ENCODE measurements at places on chromosomes 5 and 9.

DNA sequence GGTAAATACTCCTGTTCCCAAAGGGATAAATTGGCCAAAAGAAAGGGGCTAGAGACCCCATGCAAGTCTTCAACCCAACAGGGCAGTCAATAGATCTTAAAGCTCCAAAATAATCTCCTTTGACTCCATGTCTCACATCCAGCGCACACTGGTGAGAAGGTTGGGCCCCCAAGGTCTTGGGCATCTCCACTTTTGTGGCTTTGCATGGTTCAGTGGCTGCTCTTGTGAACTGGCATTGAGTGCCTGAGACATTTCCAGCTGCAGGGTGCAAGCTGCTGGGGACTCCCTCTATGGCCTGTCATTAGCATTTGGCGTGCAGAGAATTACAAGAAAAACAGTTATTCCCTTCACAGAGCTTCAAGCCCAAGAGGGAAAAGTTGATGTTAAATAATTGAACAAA lies 224.7 kb downstream of the MTRR start:
- no peak for DNase-seq

- no peak for DNase-seq
These were observed 66.8 kb downstream of the PLPP1 start for GRCh38 chr5:55467862-55468551.

- DNase-seq = no peak
These were observed 70.1 kb downstream of the PIP5K1B start for GRCh38 chr9:68775003-68775730.

DNA sequence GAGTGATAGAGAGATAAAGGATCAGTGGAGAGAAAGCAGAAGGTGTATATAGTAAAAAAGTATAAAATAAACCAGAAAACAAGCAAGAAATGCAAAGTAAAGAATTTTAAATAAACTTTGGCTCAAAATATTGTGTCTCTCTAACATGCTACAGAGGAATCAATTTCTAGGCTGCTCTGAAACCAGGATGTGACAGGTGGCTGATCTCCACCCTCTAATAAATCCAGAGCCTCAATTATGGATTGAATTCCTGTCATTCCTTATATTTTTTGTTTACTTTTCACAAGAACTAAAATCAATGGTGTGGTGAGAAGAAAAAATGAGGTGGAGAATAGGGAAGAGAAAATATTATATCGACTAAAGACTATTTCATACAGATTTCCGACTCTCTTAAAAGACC lies 965.1 kb upstream of the SEMA6A start:
- no peak for DNase-seq

GRCh38 chr5:163342306-163342705 lies 95.1 kb upstream of the CCNG1 start:
- no peak for DNase-seq

DNA sequence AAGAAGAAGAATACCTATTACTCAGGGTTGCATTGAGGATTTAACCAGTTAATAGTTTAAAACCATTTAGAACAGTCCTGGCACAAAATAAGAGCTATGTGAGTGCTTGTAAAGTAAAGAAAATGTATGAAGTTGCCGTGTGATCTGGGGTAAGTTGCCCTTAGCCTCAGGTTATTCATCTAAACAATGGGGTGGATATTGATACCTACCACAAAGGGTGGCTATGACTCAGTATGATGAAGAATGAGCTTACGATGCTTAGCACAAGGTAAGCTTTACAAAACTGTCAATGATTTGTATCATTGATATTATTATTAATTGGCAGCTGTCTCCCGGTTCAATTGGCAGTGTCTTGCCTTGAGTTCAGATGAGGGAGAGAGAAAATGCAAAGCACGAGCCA lies 149.4 kb upstream of the PITX1 start:
- no peak for DNase-seq

- DNase-seq = no peak
These were observed 19.3 kb downstream of the SRP19 start for GRCh38 chr5:112880219-112880964.

GRCh38 chr5:55657443-55657842 lies 54.7 kb downstream of the SLC38A9 start:
- DNase-seq = no peak

GRCh38 chr5:5158472-5158895 lies 18.4 kb downstream of the ADAMTS16 start:
- no peak for DNase-seq

DNA sequence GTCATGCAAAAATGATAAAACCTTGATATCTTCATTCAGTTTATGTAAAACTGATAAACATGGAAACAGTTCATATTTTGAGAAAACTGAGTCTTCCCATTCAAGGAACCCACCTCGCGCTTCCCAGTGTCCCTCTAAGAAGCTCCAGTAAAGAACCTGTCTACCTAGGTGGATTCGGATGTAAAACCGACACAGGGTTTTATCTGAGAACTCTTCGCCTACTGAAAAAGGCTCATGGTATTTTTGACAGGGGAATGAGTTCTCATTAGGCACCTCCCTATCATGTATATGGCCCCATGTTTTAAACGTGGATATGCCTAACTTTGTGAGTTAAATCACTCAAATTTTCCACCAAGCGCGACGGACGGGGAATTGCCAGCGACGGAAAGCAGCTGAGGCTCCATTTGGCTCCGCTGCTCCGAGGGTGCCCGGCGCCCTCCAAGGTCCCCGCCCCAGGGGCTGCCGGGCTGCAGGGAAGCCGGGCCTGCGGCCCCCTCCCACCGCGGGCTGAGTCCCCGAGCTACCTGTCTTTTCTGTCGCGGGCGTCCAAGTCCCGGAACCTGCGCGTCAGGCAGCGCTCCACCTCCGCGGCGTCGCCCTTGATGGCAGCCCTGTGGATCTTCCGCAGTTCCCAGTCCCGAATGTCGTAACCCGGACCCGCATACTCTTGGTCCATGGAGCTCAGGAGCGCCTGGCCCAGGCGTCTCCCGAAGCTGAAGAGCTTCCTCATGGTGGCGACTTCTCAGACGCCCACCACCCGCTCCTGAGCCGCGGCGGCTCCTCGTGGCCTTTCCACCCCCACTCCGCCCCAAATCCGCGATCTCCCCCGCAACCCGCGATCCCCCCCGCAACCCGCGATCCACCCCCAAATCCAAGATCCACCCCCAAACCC lies 594 bp downstream of the ANKRD18A start:
- DNase-seq = peak; percentile 65

DNA sequence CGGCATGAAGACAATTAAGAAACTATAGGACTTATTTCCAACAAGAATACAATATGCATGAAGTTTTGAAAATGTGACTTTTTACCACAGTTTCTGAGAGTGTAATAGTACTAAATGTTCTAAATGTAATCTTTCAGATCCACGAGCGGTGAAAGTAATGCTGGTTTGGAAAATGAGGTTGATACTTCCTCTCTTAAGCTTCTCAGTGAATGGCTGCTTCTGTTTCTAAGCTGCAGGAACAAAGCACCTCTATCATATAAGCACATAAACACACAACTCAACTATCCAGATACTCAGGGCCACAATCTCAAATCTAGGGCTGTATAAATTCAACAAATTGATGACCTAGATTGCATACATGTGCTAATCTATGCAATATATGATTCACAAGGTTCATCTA lies 78.3 kb downstream of the LIFR start:
- no peak for DNase-seq

- DNase-seq = no peak
These were observed 71.9 kb downstream of the UBAP1 start for GRCh38 chr9:34250721-34251120.

DNA sequence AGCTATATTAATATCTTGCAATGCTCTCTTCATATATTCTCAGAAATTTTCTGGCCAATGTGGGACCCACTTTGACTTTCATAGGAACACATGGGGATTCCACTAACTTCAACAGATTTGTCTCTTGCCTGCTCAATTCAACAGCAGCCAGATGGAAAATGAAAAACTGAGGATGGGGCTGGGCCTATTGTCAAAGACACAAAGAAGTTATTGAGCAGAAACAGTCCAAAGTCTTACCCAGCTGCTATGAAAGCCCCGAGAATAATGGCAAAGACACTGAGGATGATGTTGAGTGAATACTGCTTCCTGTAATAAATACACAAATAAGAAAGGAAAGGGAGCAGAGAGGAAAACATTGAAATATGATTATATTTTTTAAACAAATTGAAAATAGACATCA lies 32.6 kb downstream of the SLC35D2 start:
- no peak for DNase-seq

- DNase-seq = no peak
These were observed 8.3 kb downstream of the TRIM32 start for GRCh38 chr9:116695438-116695837.

DNA sequence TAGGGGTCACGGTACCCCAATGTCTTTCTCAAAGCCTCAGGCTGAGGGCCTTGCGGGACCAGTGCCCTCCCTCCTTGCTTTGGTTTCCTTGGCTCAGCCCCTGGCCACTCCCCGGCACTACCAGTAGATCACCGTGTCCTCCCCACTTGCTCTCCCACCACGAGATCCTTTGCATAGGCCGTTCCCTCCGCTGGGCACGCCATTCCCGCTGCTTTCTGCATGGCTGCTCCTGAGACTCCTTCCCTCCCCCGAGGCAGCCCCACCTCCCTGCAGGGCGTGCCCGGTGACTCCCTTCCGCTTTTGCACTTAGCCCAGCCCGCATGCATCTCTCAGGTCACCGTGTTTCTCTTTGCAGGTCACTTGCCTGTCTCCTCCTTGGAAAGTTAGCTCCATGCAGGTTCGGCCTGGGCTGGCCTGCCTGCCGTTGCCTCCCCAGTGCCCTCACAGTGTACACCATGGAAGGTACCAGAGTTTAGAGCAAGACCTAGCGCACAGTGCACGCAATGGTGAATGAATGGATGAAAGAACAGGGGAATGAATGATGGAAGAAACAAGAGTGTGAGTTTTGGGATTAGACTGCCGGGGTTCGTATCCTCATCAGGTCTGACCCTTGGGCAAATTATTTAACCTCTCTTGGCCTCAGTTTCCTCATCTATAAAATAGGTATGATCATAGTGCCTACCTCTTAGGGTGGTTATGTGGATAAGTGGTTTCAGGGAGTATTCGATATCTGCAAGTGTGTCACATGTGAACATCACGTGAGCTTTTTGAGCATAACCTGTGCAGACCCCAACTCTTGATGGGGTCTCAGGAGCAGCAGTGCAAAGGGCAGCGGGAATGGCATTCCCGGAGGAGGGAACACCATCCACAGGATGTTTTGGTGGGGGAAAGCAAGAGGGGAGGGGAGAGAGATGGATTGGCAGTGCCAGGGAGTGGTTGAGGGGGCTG lies 214.3 kb downstream of the C9orf50 start:
- DNase-seq = no peak

- no peak for DNase-seq
These were observed 3.5 kb upstream of the BASP1 start for GRCh38 chr5:17213938-17214337.

- no peak for DNase-seq
These were observed 42.1 kb downstream of the RFK start for GRCh38 chr9:76352026-76352620.

GRCh38 chr5:33800241-33800950 lies 91.4 kb downstream of the ADAMTS12 start:
- no peak for DNase-seq

- DNase-seq = peak; percentile 69
These were observed 1.1 kb upstream of the FAF2 start for GRCh38 chr5:176446884-176447590.

DNA sequence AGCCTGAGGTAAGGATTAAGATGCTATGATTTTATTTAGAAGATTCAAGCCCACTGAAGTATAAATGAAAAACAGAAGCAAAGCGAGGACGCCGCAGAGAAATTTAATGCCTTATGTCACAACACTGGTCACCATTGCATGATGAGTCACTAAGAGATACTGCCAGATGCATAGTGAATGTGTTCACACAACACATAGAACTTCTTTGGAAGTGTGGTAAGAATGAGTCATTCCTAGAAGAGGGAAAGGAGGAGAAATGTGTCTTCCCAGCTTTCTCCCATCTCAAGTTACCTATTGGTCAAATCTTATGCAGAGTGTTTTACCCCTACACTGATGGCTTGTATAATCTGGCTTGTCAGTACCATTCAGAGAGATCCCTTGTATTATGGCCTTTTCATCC lies 465.3 kb upstream of the ARRDC3 start:
- DNase-seq = no peak

GRCh38 chr5:115702025-115702424 lies 76.2 kb upstream of the TMED7 start:
- DNase-seq = no peak

- no peak for DNase-seq
These were observed 389.6 kb downstream of the KIAA0825 start for GRCh38 chr5:94228791-94229190.

DNA sequence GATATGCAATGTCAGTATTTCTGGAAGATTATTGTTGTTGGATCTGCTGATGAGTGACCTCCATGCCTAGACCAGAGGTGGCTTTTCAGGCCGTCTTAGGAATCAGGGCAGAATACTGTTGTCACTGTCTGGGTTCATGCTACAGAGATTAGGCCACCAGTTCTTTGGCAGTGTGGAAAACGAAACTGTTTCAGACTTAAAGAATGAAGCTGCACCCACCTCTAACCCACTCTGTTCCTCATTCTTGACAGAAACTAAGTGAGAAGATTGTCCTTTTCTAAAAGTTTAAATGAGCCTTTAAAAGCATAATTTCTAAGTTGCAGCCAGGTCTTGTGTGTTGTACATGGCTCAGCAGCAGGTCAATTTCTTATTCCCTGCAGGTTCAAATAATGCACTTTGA lies 444.3 kb downstream of the ENC1 start:
- DNase-seq = no peak
